ENCODE measurements at places on chromosomes 16 and 17.

GRCh38 chr16:17691106-17691898 lies 220.5 kb upstream of the XYLT1 start:
- no peak for DNase-seq

- no peak for DNase-seq
Measured at GRCh38 chr16:76511203-76511602, 234.0 kb downstream of the CNTNAP4 start.

DNA sequence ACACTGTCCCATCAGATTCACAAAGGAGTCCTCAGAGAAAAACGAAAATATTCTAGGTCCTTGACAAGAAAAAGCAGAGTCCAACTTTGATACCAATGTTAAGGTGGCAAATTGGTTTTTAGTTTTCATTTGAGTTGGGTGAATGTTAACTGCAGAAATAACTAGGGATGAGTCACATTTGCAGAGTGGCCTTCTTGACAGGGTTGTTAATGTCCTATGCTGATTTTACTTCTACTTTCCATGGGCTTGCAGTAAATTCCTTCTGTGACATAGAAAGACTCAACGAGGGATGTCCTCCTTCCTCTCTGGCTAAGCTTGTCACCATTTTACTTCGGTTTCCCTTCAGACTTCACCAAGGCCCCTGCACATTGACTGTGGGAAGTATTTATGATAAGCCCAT lies 47.2 kb upstream of the ICAM2 start:
- DNase-seq = no peak

- no peak for DNase-seq
Measured at GRCh38 chr16:23015580-23015979, 133.7 kb downstream of the USP31 start.

DNA sequence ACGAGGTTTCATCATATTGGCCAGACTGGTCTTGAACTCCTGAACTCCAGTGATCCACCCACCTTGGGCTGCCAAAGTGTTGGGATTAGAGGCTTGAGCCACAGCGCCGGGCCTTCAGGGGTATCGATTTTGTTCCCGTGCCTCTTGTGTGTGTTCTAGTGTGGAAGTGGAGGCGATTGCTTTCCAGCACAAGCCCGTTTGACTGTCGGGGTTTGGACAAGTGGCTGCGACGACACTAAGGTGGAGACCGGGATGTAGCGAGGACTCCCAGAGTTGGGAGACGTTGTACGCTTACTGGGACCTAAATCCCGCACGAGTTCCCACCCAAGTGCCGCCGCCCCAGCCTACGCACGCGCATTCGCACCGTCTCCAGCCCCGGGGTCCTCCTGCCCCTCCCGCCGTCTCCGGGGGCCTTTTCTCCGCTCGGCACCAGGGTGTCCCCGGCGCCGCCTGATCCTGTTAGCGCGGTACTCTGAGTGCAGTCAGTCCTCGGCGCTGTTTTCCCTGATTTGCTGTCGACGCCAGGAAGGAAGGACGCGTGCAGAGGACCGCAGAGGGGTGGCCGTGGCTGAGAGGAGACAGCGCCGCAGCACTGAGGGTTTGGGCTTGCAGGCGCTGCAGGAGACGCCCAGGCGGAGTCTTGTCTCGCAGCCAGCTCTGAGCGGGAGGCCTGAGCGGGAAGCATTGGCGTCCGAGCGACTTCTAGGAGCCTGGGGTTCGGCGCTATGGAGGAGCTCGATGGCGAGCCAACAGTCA lies at the start of gene NUP85:
NUP85 (plus strand) TSS at position 643 of the 756 bp plus-strand sequence; CDS start at position 726, 83 bp downstream.
- DNase-seq = peak; percentile 88

GRCh38 chr17:29110372-29110757 lies 67.4 kb downstream of the PIPOX start:
- DNase-seq = no peak

GRCh38 chr17:37219876-37220606 lies 155.7 kb upstream of the C17orf78 start:
- no peak for DNase-seq

DNA sequence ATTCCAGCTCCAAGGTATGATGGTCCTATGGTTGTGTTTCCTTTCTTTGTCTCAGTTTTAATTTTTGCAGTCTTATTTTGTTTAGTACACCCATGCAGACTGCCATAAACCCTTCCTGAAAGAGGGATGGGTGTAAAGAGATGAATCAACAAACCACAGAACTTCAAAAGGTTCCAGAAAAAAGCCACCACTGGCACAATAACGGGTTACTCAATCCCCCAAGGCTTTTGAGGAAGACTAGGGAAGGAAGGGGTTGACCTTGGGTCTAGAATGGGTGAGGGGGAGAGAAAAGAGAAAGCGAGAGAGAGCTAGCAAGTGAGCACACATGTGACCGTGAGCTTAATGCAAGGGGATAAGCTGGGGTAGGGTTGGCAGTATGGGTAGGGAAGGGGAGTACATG lies 168.1 kb downstream of the XYLT1 start:
- no peak for DNase-seq

- no peak for DNase-seq
Measured at GRCh38 chr17:49928126-49928800, 40.7 kb upstream of the DLX4 start.

GRCh38 chr17:51391982-51392654 lies 131.8 kb downstream of the UTP18 start:
- DNase-seq = no peak

GRCh38 chr17:7465597-7466275 lies 13.7 kb downstream of the ZBTB4 start:
- DNase-seq = no peak

DNA sequence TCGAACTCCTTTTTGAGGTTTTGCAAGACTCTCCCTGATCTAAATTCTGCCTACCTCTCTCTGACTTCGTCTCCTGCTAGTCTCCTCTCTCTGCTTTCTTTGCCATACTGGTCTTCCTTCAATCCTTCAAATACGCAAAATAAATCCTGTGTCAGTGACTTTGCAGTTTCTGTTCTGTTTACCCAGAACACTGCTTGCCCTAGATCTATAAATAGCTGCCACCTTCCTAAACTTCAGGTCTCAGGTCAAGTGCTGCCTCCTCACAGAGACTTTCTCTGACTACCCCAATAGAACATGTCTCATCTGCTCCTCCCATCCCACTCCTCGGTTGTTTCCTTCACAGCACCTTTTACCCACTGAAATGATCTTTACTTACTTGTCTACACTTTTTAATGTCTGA lies 78.9 kb downstream of the TRIM37 start:
- DNase-seq = no peak

DNA sequence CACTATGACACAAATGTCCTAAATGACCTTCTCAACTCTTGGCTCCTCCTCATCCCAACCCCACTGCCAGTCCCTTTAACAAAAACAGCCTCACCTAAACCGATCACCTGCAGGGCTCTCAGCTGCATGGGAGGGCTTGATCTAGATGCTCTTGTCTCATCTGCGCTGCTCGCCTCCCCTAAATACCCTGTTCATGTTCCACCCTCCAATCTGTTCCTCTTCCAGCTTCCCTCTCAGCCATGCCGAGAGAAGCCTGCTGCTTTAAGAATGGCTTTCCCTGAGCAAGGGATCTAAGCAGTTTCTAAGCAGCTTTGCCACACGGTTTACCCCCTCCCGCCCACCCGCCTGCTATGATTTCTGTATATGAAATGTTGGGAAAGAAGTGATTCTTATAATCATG lies 23.7 kb downstream of the PIPOX start:
- DNase-seq = no peak

DNA sequence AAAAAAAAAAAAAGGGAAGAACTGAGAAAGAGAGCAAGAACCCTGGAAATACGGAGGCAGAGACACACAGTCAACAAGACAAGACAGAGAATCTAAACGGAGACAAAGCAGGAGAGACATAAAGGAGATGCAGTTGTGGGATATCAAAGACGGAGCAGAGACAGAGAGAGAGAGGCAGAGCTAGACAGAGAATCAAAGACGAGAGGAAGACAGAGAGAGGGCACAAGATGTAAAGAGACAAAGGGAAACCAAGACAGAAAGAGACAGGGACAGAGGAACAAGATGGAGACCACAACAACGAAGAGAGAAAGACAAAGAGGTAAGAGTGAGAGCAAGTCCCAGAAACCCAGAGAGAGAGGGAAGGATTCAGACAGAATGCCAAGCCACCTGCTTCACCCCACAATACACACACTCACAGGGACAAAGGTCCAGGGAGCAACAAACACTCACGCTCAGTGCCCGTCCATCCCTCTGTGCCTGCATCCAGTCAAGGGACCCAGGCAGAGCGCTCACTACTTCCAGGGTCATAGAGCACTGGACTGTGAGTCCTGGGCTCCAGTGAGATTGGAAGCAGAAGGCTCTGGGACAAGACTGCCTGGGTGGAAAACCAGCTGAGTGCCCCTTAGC lies 88.9 kb downstream of the C16orf78 start:
- no peak for DNase-seq

GRCh38 chr16:81786321-81786720 lies 7.2 kb downstream of the PLCG2 start:
- DNase-seq = no peak

DNA sequence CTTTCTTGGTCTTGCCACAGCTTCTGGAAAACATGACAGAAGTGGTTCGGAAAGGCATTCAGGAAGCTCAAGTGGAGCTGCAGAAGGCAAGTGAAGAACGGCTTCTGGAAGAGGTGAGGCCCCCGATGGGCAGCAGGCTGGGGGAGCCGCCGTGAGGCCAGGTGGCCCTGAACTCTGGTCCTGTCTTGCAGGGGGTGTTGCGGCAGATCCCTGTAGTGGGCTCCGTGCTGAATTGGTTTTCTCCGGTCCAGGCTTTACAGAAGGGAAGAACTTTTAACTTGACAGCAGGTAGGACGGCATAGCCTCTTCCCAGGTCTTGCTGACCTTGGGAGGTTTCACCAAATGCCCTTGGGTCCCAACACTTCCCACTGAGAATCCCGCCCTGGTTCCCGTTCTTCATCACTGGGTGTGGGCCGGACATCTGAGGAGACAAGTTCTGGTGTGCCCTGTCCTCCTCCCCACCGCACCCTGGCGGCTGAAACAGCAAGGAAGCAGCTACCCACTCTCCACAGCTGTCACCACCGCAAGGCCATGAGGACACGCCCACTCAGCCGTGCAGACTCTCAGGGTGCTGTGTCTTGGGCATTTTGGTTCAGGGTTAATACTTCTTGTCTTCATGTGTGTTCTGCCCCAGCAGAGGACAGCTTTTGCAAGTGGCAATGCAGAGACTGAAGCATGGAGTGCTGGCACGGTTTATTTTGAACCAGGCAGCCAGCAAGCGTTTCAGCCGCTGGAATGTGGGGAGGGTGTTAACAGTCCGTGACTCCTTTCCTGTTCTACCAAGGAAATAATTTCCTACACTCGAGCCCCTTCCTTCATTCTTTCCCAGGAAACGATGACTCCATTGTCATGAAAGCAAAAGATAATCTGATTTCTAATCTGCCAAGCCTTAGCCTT lies 21.4 kb downstream of the NTAN1 start:
- DNase-seq = no peak

DNA sequence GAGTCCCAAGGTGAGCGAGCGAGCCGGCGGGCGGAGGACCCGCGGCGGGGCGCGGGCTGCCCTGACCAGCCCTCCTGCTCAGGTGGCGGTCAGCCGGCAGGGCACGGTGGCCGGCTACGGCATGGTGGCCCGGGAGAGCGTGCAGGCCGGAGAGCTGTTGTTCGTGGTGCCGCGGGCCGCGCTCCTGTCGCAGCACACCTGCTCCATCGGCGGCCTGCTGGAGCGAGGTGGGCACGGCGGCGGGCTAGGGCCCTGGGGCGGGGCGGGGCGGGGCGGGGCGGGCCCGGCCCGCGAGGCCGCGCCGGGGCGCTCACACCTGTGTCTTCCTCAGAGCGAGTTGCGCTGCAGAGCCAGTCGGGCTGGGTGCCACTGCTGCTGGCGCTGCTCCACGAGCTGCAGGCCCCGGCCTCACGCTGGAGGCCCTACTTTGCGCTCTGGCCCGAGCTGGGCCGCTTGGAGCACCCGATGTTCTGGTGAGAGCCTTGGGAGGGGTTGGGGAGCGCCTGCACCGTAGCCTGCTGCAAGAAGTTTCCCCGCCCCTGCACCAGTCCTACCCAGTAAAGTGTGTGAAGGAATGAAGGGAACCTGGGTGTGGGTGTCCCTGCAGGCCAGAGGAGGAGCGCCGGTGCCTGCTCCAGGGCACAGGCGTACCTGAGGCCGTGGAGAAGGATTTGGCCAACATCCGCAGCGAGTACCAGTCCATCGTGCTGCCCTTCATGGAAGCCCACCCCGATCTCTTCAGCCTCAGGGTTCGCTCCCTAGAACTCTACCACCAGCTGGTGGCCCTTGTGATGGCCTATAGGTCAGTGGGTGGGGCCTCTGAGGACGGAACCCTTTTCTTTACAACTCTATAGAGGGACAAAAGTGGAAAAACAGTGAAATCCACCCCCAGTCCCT lies 802 bp downstream of the SETD6 start:
- DNase-seq = no peak

- no peak for DNase-seq
Measured at GRCh38 chr17:65320820-65321219, 183.7 kb downstream of the RGS9 start.

Data from 8988T (cell line).